ENCODE measurements at places on chromosomes 5 and 9. TPM values are rescaled to one million over a fixed set of nuclear protein-coding genes. Genes with fewer than 3 reads are reported as not detected.

The PCDHGA10 gene
- total RNA-seq = 0.27 TPM

The SH3TC2 gene
- not detected for total RNA-seq

The LRRC19 gene
- not detected for total RNA-seq

The ANKRD33B gene
- total RNA-seq = 13.3 TPM

The ACTBL2 gene
- total RNA-seq = not detected

The PCDHA9 gene
- not detected for total RNA-seq

The C1QTNF2 gene
- not detected for total RNA-seq

The CERCAM gene
- total RNA-seq = 0.88 TPM

The KLHL3 gene
- 3.8 TPM for total RNA-seq

The ARL10 gene
- 8.5 TPM for total RNA-seq

The NTRK2 gene
- total RNA-seq = 1.5 TPM

Data from T-helper 1 cell treated with Interleukin-12 subunit alpha and Interleukin-12 subunit beta and Interleukin-4 antibody, amounts not matched to agents 30 ng/mL and 1 ng/mL, for 36 hours (primary cell).